Natural killer cell (primary cell): ENCODE measurements at places on chromosomes 16 and 17. TPM values are rescaled to one million over a fixed set of nuclear protein-coding genes. Genes with fewer than 3 reads are reported as not detected.

Gene CHST5
- total RNA-seq, result not detected

Gene RHOT1
- 28.3 TPM for total RNA-seq

Gene KRTAP9-2
- not detected for total RNA-seq

Gene LYZL6
- not detected for total RNA-seq

Gene CCL14
- total RNA-seq, result not detected

Gene HLF
- 0.14 TPM for total RNA-seq

Gene CLDN7
- 1.8 TPM for total RNA-seq

Gene SGCA
- not detected for total RNA-seq

Gene PSME3
- 92.5 TPM for total RNA-seq

Gene MMD
- total RNA-seq, result 33.5 TPM

Gene DOC2B
- not detected for total RNA-seq

Gene TERB1
- 0.33 TPM for total RNA-seq

Gene KRT37
- not detected for total RNA-seq

Gene GRB7
- not detected for total RNA-seq

Gene CES1
- 1.4 TPM for total RNA-seq

Gene CSH1
- not detected for total RNA-seq

Gene HEATR9
- 24.1 TPM for total RNA-seq

Gene FBXO39
- 0.43 TPM for total RNA-seq

Gene MT1A
- not detected for total RNA-seq

Gene SOX9
- not detected for total RNA-seq

Gene PIK3R5
- total RNA-seq, result 348 TPM

Gene ZNF207
- 444 TPM for total RNA-seq

Gene TCAP
- 2.4 TPM for total RNA-seq

Gene TBX4
- total RNA-seq, result not detected

Gene SSTR5
- total RNA-seq, result not detected

Gene ALOXE3
- total RNA-seq, result not detected

Gene C1QTNF1
- total RNA-seq, result 0.28 TPM

Gene MMP15
- 0.27 TPM for total RNA-seq

Gene C16orf89
- total RNA-seq, result not detected

Gene ACSM5
- total RNA-seq, result not detected

Gene MYL4
- not detected for total RNA-seq

Gene ZNF597
- 2.8 TPM for total RNA-seq

Gene SEPHS2
- total RNA-seq, result 35.0 TPM

Gene PPP1R9B
- total RNA-seq, result 135 TPM

Gene SOX8
- total RNA-seq, result not detected

Gene INCA1
- not detected for total RNA-seq

Gene SLX1B
- 9.0 TPM for total RNA-seq

Gene KRTAP2-3
- total RNA-seq, result not detected

Gene KRTAP17-1
- not detected for total RNA-seq

Gene AKTIP
- 23.2 TPM for total RNA-seq

Gene CIAO3
- total RNA-seq, result 39.8 TPM
